CD4-positive, alpha-beta T cell treated with Interleukin-1 beta for 1 hour (primary cell): ENCODE measurements at places on chromosomes 4 and X.

DNA sequence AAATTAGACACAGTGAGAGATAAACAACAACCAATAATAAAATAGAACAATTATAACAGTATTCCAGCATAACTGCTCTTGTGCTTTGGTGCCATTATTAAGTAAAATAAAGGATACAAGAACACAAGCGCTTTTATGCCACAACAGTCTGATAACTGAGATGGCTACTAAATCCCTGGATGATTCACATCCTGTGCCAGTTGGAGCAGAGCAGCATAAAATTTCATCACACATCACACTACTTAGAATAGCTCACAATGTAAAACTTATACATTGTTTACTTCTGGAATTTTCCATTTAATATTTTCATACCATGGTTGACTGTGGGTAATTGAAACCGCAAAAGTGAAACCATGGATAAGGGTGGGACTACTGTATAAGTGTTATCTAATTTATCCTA is 399.9 kb upstream of the CNKSR2 start:
- no peak for DNase-seq

- DNase-seq = peak; percentile 44
Observed at GRCh38 chrX:2320580-2321327, 180.0 kb downstream of the DHRSX start.

- DNase-seq = no peak
Observed at GRCh38 chr4:166981847-166982246, 252.4 kb downstream of the SPOCK3 start.

GRCh38 chr4:110344165-110344564 is 131.8 kb upstream of the ENPEP start:
- no peak for DNase-seq

- DNase-seq = no peak
Observed at GRCh38 chr4:2047781-2048581, 11.1 kb upstream of the NAT8L start.

GRCh38 chrX:24515447-24515846 is 50.4 kb downstream of the PDK3 start:
- DNase-seq = no peak

DNA sequence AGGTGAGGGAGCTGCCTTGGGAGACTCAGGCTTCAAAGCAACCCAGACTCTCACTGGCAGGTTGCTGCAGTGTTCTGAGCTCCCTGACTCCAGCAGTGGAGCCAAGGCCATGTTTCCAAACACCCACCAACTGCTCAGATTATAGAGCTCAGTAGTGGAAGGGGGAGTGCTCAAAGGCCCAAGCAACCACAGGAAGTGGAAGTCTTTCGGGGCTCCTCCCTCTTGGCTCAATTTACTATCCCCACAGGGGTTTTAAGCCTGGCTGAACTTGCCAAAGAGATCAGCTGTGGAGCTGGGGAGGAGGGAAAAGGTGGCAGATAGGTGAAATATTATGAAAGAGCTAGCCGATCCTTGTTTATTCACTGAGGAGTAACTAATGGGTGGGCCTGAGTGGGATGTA is 82.5 kb downstream of the HPRT1 start:
- DNase-seq = no peak

- no peak for DNase-seq
Observed at GRCh38 chrX:136496186-136496763, 1.1 kb upstream of the HTATSF1 start.

DNA sequence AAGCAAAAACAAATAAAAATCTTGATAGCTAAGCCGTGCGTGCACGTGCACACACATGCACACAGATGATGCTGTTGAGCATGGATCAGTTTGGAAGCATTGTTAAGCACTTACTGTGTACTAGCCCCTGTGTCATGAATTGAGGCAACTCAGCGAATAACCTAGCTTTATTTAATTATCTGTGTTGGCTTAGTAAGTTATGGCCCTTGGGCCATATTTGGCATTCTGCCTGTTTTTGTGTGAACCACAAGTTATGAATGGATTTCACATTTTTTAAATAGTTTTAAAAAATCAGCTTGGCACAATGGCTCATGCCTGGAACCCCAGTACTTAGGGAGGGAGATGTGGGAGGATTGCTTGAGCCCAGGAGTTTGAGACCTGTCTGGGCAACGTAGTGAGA is 113.6 kb upstream of the CBLL2 start:
- no peak for DNase-seq

- DNase-seq = no peak
Observed at GRCh38 chrX:45747905-45748304, 547.2 kb upstream of the DIPK2B start.

GRCh38 chr4:39933671-39934590 is 43.8 kb downstream of the PDS5A start:
- no peak for DNase-seq

GRCh38 chr4:128168701-128169100 is 107.6 kb downstream of the LARP1B start:
- no peak for DNase-seq

GRCh38 chrX:15714529-15714928 is 23.5 kb upstream of the CA5B start:
- DNase-seq = no peak

DNA sequence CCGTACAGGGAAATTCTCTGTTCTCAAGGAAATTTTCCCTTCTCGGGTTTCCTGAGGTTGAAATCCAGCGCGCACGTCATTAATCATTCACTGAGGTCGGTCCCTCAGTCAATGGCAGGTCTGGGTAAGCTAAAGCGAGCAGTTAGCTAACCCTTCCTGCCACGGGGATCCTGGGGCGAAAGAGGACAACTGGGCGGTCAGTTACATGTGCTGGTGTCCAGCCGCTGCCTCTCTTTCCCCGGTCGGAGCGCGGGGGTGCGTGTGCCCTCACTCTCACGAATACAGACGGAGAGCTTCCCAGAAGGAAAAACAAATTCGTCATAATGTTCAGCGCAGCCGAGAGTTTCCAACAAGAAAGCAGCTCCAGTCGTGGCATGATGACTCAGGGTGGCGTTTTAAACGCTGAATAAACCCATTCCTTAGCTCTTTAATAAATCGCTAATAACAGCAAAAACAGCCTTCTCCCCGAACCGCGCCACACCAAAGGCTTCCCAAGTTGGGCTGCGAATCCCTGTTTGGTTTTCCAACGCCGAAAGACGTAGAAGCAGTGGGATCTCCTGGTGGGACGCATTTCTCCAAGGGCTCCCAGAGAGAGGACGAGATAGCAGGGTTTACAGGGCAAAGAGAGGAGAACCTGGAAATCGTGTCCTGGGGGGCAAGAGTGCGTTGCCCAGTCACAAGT is 752 bp upstream of the FGF5 start:
- DNase-seq = no peak

GRCh38 chr4:11497972-11498371 is 69.3 kb upstream of the HS3ST1 start:
- DNase-seq = no peak

DNA sequence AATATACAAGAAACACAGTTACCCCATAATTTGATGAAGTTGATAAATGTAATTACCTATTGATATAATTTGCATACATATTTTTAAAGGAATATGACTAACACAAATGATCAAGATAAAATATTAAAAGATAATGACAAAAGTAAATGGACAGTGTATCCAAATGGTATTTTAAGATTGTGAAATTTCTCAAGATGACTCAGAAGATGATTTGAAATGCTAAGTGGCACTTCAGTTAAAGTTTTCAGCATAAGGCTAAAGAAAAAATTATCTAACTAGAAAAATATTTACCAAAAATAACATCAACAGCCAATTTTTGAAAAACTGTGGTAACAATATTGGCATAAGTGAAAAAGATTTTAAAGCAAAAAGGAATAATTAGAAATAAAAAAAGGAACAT is 248.4 kb upstream of the NDST4 start:
- DNase-seq = no peak

GRCh38 chr4:169440446-169440845 is 169.7 kb upstream of the SH3RF1 start:
- no peak for DNase-seq

- no peak for DNase-seq
Observed at GRCh38 chr4:99655308-99656081, 2.1 kb downstream of the C4orf54 start.

DNA sequence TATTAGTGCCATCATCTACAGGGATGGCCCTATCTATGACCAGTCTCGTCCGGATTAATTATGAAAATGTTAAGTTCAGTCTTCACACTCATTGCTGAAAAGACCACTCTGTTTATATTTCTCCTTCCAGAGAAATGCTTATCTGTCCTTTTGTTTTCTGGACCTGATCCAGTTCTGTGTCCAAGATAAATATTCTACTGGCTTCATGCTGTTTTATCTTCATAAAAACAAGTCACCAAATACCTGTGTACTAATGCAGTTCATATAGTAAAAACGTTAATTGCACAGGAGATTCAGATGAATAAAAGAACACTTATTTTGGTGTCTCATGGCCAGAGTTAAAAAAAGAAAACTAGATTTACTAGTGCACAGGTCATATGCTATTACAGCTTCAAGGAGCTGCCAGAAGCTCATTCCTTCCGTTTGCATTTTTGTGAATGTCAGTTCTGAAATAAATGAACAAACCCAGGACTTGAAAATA is 17.3 kb downstream of the FNIP2 start:
- DNase-seq = no peak

DNA sequence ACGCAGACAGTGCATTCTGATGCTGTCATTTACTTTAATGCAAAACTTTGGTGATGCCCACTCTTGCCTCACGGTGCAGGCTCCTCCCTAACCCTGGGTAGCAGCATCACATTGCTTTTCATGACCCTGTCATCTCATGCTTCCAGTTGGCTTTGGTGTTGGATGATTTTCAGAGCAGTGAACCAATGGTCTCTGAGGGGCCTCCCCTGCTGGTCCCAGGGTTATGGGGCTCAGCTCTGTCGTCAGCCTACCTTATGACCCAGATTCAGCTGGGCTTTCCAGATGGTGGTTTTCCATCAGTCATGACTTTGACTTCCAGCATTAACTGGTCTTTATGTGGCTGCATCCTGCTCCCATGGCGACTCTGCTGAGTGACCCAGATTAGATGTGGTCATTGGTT is 56.0 kb downstream of the NOP14 start:
- no peak for DNase-seq

DNA sequence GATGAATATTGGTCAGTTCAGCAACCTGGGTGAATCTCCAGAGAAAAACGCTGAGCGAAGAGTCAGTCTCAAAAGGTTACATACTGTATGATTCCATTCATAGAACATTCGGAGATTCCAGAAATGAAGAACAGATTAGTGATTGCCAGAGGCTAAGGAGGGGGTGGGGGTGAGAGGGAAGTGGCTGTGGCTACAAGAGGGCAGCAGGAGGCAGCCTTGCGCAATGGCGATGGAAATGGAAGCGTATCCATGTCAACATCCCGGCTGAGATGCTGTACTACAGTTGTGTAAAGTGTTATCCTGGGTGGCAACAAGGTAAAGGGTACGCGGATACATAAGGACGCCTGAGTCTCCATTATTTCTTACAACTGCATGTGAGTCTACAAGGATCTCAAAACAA is 18.0 kb downstream of the LYAR start:
- DNase-seq = no peak

- no peak for DNase-seq
Observed at GRCh38 chr4:73967866-73968265, 14.0 kb downstream of the PF4 start.

GRCh38 chr4:1204286-1204827 is 32.0 kb upstream of the SPON2 start:
- DNase-seq = peak; percentile 0

DNA sequence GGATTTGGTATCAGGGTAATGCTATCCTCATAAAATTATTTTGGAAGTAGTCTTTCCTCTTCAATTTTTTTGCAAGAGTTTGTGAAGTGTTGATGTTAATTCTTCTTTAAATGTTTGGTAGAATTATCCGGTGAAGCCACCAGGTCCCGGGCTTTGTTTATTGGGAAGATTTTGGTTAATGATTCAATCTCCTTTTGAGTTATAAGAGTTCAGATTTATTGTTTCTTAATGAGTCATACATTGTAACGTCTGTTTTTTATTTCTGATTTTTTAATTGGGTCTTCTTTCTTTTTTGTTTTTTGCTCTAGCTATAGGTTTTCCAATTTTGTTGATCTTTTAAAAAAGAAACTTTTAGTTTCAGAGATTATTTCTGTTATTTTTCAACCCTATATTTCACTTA is 412.3 kb downstream of the PDGFC start:
- no peak for DNase-seq

GRCh38 chr4:10184041-10184440 is 67.4 kb upstream of the WDR1 start:
- DNase-seq = no peak

- DNase-seq = no peak
Observed at GRCh38 chrX:133796282-133796681, 189.1 kb downstream of the GPC3 start.

- DNase-seq = no peak
Observed at GRCh38 chr4:179465131-179465797, 2023.0 kb upstream of the AGA start.

DNA sequence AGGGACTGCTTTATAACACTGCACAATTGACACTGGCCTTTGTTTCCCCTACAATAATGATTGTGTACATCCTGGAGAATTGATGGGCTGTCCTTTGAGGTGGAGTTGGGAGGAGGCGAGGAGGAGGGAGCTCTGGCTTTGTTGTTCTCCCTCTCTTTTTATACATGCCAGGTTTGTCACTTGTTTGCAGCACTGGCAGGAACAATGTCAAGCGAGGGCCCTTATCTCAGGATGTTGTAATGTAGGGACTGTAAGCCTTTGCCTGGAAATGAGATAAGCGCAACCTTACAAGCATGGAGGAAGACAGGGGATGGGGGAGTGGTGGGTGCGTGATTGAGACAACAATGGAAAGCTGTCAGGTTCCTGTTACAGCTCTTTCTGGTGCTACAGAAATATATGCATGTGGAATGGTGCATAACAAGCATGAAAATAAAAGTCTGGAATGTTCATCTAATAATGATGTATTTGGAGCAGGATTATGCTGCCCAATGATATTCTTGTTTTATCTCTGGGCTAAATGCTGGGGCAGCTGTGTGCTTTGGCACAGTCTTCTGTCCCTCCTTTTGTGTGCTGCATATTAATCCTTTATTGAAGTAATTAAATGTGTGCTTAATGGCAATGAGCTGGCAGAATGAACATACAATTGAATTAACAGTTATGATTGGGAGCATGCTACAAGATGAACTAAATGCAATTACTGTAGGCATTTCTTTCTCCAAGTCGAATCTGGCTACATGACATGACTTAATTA is 294.4 kb downstream of the GPAT3 start:
- no peak for DNase-seq

DNA sequence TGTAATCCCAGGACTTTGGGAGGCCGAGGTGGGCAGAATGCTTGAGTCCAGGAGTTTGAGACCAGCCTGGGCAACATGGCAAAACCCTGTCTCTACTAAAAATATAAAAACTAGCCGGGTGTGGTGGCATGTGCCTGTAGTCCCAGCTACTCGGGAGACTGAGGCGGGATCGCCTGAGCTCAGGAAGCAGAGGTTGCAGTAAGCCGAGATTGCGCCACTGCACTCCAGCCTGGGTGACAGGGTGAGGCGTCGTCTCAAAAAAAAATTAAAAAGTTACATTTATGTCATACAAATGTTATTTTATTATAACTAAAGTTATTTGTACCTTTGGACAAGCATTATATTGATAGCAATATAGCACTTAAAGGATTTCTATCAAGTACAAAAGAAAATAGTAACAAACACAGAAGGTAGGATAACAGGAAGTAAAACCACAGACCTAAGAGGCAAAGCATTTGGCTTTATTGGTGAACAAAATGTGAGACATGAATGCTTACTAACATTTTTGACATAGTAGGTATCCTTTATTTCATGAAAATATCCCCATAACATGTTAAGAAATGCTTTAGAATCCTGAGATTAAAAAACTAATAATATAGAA is 51.5 kb downstream of the TMEM165 start:
- no peak for DNase-seq
